ENCODE measurements at places on chromosomes 11 and 22. TPM values are rescaled to one million over a fixed set of nuclear protein-coding genes. Genes with fewer than 3 reads are reported as not detected.

Gene TPBGL
- total RNA-seq = not detected

Gene MPPED2
- 65.6 TPM for total RNA-seq

Gene RCOR2
- 7.9 TPM for total RNA-seq

Gene RBMXL2
- total RNA-seq = not detected

Gene SUSD2
- total RNA-seq = 0.25 TPM

Gene CCDC87
- 0.25 TPM for total RNA-seq

Gene RNH1
- total RNA-seq = 35.7 TPM

Gene MYBPC3
- not detected for total RNA-seq

Gene HBD
- not detected for total RNA-seq

Gene MYH9
- 31.0 TPM for total RNA-seq

Gene APOBEC3A
- total RNA-seq = 0.25 TPM

Gene SYCE3
- not detected for total RNA-seq

Gene OSBP2
- 15.0 TPM for total RNA-seq

Gene RASSF10
- 2.7 TPM for total RNA-seq

Gene CBX7
- 4.7 TPM for total RNA-seq

Gene KRTAP5-10
- not detected for total RNA-seq

Gene OR51B2
- 0.49 TPM for total RNA-seq

Gene MMP12
- not detected for total RNA-seq

Gene PDGFD
- 8.6 TPM for total RNA-seq

Gene PHLDA2
- not detected for total RNA-seq

Gene VWA5A
- 3.9 TPM for total RNA-seq

Gene IGF2
- total RNA-seq = 14.0 TPM

Gene ATP5MG
- 76.5 TPM for total RNA-seq

Gene SIK2
- total RNA-seq = 17.0 TPM

Gene ZW10
- total RNA-seq = 9.8 TPM

Gene TNNT3
- total RNA-seq = not detected

Gene SAA4
- total RNA-seq = not detected

Gene RFPL2
- 0.49 TPM for total RNA-seq

Gene THY1
- total RNA-seq = 21.4 TPM

Gene KCTD14
- 1.5 TPM for total RNA-seq

Gene LRP4
- 14.5 TPM for total RNA-seq

Gene RTN4R
- total RNA-seq = 7.6 TPM

Gene SH3BP1
- total RNA-seq = 0.49 TPM

Gene RIMBP3B
- total RNA-seq = 0.98 TPM

Gene MN1
- total RNA-seq = 64.2 TPM

Gene SAA2
- not detected for total RNA-seq

Gene ADAMTS8
- 2.0 TPM for total RNA-seq

Gene TRPC6
- total RNA-seq = 4.2 TPM

Gene IL17REL
- 0.25 TPM for total RNA-seq

Gene MIOX
- total RNA-seq = not detected

Gene CWF19L2
- 24.8 TPM for total RNA-seq

Gene POTEH
- not detected for total RNA-seq

Gene HEPN1
- not detected for total RNA-seq

Gene BAIAP2L2
- total RNA-seq = 0.25 TPM

Gene IL10RA
- 1.2 TPM for total RNA-seq

Gene MSANTD2
- 18.7 TPM for total RNA-seq

Gene TBX1
- not detected for total RNA-seq

Gene PGA5
- not detected for total RNA-seq

Gene MOGAT2
- total RNA-seq = 0.25 TPM

Gene WNT7B
- 2.7 TPM for total RNA-seq

Gene TMEM223
- 7.9 TPM for total RNA-seq

Gene KCNE3
- 0.98 TPM for total RNA-seq

Gene TPP1
- 9.3 TPM for total RNA-seq

Gene DGCR6
- total RNA-seq = 6.4 TPM
